ENCODE measurements at places on chromosomes 13 and 19. TPM values are rescaled to one million over a fixed set of nuclear protein-coding genes. Genes with fewer than 3 reads are reported as not detected.

The HRC gene
- total RNA-seq: not detected

The ANO8 gene
- 5.8 TPM for total RNA-seq

The KLK11 gene
- total RNA-seq: not detected

The FFAR3 gene
- total RNA-seq: 1.1 TPM
